Fibroblast of skin of left biceps (primary cell): ENCODE measurements at places on chromosomes 12 and 14.

DNA sequence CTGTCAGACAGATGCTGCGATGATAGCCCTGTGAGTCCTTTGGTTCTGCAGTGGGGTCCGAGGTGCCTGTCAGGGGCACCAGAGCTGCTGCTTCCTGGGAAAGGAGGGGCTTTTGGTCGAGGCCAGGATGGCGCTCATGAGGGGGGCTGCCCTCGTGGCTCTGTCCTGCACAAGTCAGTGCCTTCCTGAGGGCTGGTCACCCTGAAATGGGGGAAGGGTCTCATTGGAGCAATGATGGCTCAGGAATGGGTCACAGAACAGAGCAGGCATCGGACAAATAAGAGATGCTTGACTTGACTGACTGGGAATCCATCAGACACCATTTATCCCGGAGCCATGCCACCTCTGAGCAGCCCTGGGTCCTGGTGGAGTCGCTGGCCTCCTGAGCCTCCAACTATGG is 121.9 kb downstream of the ADGRD1 start:
- DNase-seq: no peak

DNA sequence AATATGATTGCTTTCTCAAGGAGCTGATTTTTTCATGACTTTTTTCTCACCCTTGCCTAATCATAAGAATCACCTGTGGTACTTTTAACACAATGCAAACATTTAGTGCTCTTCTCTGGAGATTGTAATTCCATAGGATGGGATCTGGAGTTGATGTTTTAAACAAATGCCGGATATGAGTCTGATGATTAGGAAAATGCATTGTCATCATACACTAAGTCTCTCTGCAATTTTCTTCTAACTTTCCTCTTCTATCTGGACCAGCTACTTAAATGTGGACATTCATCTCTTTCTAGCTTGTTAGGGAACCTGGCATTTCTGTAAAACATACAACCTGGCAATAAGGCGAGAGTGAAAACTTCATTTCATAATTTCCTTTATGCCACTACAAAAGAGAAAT is 23.5 kb downstream of the PMCH start:
- no peak for DNase-seq

GRCh38 chr12:51246254-51246853 is 7.7 kb downstream of the DAZAP2 start:
- DNase-seq: no peak

GRCh38 chr12:131776237-131776889 is 51.8 kb upstream of the MMP17 start:
- DNase-seq: no peak

- DNase-seq: no peak
These were observed 33.0 kb downstream of the SRRM4 start for GRCh38 chr12:119014368-119014767.

- no peak for DNase-seq
These were observed 22.4 kb upstream of the KCNK13 start for GRCh38 chr14:90039253-90040010.

DNA sequence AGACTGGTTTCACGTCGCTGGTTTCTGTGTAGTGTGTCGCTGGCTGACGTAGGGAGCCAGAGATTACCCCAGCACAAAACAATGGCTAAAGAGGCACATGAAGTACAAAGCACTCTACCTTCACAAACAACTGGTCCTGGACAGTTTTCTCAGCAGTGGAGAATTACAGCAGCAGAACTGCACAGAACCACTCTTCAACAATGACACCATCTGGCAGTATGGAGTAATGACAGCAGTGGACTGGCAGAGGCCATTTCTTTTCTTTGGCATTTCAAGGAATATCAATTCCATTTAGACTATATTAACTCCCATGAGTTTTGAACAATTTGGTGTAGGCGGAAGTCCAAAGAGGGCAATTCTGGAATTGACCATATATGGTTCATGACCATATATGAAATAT is 1074.1 kb downstream of the AACS start:
- no peak for DNase-seq

DNA sequence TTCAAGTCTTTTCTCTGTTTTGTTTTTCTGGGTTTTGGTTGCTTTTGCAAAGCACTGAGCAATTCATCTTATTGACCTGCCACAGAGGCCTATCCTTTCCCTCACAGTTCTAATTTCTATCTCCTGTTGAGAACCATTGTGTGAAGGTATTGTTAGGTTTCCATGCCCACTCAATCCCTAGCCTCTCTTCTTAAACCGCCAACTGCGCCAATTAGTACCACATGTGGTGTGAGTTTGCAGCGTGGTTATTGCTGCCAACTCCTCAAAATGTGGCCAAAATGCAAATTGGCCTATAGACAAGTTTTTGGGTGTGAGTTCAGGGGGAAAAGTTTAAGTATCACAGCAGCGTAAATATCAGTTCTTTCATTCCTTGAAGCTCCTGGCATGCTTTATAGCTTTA is 232.6 kb downstream of the FLRT2 start:
- DNase-seq: no peak
